ENCODE measurements at places on chromosomes 3 and 15.

DNA sequence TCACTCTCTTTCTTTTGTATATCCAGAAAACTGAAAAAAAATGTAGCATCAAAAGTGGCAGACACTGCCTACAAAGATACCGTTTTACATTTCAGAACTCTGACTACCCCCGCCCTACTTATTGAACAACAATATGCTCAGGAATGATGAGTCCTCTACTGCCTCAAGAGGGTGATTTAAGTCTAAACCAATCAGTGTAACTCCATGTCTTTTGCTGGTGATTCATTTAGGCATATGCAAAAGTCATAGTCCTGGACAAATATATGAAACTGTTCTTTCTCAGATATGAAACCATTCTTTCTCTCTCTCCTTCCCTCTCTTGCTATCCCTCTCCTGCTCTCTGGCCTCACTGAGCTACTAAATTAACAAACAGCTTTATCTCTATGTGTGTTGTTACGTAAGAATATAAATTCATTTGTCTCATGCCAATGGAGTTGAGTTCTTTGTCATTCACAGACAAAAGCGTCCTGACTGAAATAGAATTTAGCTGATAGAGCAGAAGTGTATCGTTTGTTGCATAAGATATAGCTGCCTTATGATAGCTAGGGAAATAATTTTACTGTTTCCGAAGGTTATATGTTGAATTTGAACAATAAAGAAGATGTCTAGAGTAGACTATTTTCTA, 133.7 kb upstream of the OSTN start:
- DNase-seq: no peak

GRCh38 chr3:99920481-99921376, 103.1 kb downstream of the CMSS1 start:
- DNase-seq: no peak

DNA sequence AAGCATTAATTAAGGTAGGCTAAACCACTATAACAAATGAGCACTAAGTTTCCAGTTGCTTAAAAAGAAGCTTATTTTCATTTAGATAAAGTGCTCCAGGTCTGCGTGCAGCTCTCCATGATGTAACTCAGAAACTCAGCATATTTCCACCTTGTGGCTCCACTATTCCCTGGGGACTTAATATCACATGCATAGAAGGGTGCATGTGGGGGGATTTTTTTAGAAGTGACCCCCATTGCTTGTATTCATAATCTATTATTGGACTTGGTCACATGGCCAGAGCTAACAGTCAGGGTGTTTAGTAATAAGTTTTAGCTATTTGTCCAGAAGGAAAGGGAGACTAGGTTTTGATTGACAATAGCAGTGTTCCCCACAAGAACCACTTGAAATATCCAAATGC, 86.8 kb downstream of the TMCO5A start:
- no peak for DNase-seq

GRCh38 chr3:171230865-171231264, 204.3 kb upstream of the SLC2A2 start:
- DNase-seq: no peak

GRCh38 chr15:41840673-41841072, 2.0 kb downstream of the PLA2G4B start:
- no peak for DNase-seq

DNA sequence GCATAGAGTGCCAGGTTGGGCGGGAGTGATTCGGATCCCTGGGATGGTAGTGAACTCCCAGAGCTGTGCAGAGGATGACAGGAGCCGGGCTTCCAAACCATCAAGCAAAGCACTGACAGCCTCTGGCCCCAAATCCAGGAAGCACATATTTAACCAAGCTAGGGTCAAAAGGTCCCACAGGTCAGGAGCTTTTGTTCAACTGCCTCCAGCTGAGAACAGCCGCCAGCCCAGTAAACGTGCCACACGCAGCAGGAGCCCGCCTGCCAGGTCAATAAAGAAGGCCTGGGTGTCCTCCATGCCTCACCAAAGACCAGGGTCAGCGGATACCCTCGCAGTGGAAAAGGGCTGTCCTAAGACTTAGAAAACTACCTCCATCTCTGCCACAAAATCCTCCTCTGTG, 184.7 kb upstream of the LINGO1 start:
- no peak for DNase-seq

GRCh38 chr3:122146466-122146865, 37.0 kb upstream of the CASR start:
- DNase-seq: no peak

DNA sequence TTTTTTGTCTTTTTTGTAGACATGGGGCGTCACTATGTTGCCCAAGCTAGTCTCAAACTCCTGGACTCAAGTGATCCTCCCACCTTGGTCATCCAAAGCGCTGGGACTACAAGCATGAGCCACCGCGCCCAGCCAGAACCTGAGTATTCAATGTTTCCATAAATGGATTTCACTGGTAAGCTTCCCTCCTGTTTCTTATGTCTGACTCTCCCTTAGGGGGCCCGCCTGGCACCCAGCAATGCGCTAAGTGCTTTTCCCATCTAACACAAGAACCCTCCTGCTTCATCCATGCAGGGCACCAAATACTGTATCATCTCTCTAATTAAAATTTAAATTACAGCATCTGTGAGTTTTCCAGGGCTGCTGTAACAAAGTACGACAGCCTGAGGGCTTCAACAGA, 44.9 kb downstream of the KLF15 start:
- DNase-seq: no peak

- no peak for DNase-seq
Measured at GRCh38 chr15:61946778-61947177, 113.5 kb downstream of the VPS13C start.

DNA sequence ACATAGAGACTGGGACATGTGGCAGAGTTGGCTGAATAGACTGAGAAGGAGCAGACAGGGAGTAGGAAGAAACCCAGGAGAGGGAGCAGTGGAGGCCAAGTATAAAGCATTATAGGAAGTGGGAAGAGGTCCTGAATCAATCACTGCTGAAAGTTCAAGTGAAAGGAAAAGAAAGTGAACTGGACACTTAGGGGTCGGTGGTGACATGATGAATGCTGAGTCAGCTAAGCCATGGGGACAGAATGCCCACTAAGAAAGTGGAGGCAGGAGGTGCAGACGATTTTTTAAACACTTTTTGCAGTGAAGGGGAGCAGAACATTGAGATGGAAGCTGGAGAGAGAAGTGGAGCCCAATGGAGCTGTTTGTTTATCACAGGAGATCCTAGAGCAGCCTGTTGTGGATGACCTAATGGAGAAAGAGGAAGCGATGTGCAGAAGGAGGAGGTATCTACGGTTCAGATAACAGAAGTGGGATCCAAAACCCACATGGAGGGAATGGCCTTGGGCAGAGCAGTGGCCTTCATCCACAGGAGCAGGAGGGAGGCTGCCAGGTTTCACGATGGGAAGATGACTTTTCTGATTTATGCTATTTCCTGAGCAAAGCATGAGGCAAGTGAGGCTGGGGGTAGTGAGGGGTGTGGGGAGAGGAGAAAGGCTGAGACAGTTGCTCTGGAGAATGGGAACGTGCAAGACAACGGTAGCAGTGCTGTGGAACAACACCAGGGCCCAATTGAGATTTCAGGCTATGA, 208.2 kb downstream of the RPLP1 start:
- no peak for DNase-seq
